ENCODE measurements at places on chromosomes 16 and 17.

DNA sequence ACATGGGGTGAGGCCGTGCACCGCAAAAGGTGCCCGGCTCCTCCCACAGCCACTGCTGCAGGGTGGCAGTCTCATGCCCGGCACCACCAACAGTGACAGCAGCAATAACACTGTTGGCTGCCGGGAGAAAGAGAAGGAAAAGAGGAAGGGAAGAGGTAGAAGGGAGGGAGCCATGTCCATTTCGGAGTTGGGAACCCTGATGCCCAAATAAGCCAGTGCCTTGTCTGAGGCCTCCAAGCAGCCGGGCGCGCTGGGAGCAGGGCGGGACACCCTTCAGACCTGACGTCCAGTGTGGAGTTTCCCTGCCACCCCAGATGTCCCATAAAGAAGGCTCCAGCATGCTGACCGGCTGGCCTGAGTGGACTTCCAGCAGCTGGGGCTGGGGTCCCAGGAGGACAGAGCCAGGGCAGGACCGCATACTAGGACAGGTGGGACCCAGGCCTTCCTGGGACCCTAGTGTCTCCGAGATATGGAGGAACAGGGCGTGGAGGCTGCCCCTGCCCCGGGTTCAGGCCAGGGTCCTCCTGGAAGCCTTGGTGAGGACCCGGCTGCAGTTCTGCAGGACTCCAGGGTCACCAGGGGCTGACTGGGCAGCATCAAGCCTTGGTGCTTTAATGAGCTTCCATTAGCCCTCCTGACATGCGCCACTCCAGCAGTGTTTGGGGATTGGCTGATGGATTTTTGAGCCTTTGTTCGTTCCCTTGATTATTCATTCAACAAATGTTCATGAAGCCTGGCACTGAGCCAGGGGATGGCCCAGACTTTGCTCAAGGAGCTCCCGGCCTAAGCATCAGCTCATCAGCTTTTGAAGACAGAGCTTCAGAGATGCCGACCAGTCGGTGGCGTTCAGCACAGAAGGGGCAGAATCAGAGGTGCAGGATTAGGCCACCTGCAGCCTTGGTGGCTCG is 223.6 kb upstream of the CIBAR2 start:
- DNase-seq, result no peak

- no peak for DNase-seq
Observed at GRCh38 chr16:2979669-2980226, 498 bp downstream of the PKMYT1 start.

DNA sequence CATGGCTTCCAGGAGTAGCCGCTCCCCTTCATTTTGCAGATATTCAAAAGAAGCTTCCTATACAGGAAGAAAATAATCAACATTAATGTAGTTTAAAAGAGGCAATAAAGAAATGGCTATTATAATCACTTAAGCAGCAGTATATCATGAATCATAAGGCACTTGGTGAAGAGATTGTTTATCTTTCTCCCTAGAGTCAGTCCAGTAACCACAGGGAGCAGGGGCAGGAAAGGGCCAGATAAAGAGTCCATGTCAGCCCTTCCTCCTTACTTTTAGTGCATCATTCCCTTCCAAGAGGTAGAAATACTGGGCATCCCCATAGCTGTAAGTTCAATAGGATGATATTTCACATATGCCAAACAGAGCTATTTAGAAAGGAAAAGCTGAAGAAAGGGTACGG is 184.6 kb upstream of the C17orf78 start:
- no peak for DNase-seq

DNA sequence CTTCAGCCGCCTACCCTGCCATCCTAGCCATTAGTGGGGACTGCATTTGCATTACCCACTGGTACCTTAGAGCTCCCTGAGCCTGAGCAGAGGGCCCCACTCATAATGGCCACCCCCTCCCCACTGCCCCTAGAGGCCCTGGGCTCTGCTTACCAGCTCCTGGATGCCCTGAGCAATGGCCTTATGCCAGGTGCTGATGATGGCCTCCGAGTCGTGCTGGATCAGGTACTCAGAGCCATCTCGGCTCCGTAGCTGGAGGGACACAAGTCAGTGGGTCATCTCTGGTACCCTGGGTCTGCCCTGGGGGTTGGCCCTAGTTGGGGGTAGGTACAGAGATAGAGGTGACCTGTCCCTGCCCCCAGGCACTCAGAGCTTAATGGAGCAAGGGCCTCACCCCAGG is 34.9 kb downstream of the ARHGAP27 start:
- DNase-seq, result no peak

GRCh38 chr17:3602499-3602898 is 6.7 kb downstream of the TRPV1 start:
- DNase-seq, result peak; percentile 9

DNA sequence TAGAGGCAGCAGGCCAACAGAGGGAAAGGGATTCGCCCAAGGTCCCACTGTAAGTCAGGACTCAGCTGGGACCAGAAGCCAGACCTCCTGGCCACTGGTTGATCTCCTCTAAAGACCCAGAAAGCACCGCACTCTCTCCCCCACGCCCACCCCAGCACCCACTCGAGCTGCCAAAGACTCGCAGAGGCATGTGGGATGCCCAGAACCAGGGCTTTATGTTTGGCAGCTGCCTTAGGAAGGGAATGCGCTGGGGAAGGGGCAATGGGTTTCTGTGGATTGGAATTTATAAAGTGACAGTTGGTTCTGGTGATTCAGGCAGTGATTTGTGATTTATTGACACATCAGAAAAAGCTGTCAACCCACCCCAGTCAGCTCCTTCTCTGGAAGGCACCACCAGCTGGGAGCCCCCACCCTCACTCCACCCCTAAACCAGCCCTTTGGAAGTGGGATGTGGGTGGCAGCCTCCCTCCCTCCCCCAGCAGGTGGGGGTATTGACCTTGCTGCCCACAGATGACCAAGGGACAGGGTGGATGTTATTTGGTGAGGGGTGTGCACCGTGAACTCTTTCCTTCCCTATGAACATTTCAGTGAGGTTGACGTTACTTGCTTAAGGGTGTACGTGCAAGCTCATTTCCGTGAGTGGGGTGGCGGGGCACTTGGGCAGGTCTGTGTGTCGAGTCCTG is 76.6 kb upstream of the DNAJA2 start:
- no peak for DNase-seq

DNA sequence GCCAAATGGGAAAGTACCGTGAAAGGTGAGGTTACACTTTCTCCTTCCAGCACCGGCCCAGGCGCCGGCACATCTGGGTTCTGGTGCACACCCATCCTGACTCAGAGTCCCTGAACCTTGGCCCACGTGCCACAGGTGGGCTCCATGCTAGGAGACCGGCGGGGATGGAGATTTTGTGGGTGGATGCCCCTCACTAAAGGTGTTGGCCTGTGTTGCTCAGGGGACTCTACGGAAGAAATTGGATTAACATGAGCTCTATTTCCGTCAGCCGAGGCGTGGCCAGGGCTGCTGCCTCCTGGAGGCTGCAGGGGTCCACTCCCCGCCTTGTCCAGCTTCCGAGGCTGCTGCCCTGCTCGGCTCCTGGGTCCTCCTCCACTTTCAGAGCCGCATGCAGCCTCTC is 30.8 kb downstream of the FBXO31 start:
- no peak for DNase-seq

- DNase-seq, result no peak
Observed at GRCh38 chr16:4115949-4116318, 308 bp downstream of the ADCY9 start.

GRCh38 chr16:79049040-79049439 is 551.5 kb downstream of the MAF start:
- DNase-seq, result no peak

DNA sequence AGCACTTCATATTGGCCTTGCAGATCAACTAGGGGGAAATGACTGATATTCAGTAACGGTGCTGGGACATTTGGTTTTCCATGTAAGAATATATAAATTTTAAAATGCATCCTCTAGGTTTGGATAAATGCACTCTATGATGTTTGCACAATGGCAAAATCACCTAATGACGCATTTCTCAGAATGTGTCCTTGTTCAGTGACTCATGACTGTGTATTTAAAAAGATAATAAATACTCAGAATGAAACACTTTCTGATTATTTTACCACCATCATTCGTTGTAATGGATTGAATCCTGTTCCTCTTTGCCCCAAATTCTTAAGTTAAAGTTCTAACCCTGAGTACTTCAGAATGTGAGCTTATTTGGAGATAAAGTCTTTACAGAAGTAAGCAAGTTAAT is 17.2 kb upstream of the ADGRG1 start:
- peak; percentile 40 for DNase-seq

DNA sequence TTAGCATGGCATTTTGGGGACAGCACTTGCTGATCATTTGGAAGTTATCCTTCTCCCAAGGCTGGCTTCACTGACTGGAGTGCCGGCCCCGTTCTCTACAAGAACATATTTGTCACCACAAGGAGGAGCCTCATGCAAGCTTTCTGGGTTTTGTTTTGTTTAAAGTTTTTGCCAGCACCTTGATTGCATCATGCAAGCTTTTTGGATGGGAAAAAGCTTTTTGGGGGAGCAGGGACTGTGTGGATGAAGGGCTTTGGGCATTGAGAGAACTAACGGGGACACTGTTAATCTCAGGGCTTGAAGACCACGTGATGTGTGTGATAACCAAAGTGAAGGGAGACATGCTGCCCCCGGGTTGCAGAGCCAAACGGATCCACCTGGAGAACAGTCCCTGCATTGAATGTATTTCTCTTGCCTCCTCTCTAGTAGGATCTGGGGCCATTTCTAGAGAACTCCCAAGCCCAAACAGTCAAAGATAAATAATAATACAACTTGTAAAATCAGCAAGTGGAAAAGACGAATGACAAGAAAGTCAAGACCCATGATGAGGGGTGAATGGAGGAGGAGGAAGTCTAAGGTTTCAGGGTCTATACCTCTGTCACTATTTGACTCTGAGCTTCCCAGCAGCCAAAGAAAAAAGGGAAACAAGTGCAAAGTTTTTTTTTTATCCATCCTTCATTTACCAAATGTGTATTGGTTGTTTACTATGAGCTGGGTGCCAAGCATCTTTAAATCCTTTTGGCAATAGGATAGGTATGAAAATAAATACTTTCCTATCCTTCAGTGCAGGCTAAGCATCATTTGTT is 17.2 kb downstream of the TMEM114 start:
- DNase-seq, result peak; percentile 17

DNA sequence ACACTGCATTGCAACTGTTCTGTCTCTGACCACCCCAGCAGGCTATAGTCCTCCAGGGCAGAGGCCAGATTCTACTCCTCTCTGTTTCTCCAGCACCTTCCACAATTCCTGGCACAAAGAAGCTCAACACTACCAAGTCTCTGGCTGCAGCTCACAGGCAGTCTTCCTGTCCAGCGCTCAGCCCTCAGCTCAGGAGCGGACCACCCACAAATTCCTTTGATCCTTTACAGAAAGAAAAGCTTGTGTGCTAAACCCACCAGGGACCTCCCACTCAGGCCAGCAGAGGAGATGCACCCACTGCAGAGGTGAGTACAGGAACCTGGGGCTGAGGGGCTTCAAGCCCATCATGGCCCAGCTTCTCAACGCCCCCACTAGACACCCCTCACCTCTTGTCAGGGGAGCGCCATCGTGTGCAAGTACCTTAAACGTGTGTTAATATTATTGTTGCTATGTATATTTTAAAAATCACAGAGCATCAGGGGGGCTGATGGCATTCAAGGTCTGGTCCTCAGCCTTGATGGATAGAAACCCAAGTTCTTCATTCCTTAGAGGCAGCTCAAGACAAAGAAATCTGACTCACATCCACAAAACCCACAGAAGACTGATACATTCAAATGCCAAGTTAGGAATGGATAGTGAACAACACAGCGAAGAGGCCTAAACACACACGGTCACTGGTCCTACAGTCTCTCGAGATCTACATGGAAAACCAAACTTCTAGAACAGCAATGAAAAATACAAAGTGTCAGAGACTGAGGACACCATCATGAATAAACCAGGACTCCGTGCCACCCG is 8.4 kb downstream of the HSDL1 start:
- DNase-seq, result no peak

- DNase-seq, result no peak
Observed at GRCh38 chr16:50747207-50747956, 5.5 kb downstream of the CYLD start.

- no peak for DNase-seq
Observed at GRCh38 chr17:42403150-42403549, 14.9 kb upstream of the STAT3 start.

DNA sequence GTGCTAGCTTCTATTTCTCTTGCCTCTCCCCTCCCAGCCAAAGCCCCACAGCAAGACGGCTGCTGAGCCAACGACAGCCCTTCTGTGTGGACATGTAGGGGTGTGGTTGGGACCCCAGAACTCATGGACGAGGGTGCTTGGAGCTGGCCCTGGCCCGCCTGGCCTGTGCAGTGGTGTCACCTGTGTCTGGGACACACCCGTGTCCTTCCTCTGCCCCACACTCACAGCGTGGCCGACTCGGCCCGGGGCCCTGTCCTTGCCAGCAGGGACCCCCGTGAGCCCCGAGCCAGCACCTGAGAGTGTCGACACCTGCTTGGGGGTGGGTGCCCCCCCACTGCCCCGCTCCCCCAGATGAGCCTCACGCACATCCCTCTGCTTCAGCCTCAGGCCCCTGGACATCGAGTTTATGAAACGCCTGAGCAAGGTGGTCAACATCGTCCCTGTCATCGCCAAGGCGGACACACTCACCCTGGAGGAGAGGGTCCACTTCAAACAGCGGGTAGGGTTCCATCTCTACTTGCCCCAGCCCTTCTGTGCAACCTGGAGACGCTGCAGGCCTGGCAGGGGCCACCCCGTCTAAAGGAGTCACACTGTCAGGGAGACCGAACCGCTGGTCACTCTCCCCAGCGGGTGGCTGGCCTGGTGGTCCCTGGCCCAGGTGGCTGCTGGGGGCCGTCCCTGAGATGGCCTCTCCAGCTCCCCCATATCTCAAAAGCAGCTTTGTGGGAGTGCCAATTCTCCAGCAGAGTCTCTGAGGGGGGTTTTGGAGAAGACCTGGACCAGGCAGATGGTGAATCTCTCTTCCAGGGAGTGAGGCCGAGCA is 349.8 kb downstream of the SEC14L1 start:
- DNase-seq, result no peak

DNA sequence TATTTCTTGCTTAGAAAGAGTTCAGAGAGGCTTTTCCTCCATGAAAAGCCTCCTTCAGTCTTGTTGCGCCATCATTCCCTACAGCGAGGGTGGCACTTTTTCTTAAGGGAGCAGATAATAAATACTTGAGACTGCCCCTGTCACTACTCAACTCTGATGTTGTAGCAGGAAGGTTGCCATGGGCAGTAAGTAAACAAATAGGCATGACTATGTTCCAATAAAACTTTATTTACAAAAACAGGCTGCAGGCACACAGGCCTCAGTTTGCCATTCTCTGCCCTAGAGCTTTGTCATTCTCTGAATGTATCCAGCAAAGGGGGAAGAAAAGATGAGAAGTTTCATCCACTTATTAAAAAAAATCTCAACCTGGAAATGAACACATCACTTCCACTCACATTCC is 60.4 kb downstream of the MYOCD start:
- DNase-seq, result no peak

All from fibroblast of gingiva (primary cell).